ENCODE measurements at places on chromosomes 11 and 22.
A peak's percentile ranks its signal among the peaks of the same experiment; 100 is the strongest.

DNA sequence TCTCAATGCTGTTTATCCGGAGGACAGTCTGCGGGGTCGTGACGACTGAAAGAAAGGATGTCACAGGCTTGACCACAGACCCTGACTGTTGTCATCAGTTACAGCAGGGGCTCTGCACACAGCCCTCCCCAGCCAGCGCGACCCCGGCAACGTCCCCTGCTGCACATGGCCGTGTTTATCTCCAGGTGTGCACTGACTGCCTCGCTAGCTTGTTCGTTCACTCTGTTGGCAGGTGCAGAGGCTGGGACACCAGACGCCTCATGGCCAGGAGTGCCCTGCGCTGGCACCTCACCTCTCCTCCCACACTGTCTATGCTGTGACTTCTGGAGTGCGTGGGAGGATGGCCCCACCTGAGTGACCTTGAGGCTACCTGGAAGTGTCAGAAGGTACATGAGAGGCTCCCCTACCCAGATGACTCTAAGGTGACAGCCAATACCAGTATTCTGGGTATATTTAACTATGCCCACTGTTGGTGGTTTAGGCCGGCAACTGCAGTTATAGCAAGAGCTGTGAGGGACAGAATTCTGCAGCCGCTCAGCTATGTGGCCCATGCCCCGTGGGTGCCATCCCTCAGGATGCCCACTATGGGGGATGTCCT lies 12.2 kb downstream of the MRPL21 start:
- DNase-seq: no peak

DNA sequence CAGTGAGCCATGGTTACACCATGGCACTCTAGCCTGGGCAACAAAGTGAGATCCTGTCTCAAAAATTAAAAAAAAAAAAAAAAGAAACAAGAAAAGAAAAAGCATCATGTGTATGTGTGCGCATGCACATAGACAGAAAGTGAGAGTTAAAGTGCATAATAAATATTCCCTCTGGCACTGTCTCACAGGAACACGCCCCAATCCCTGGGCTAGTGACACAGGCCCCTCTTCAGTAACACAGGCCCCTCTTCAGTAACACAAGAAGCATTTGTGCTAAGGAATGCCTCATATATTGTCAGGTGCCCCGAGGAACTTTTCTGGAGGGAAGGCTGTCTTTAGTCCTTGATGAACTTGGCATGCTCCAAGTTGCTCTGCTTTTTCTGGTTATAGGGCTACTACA lies 57.5 kb downstream of the RPL27A start:
- no peak for DNase-seq

GRCh38 chr11:11186249-11186648 lies 166.8 kb downstream of the CSNK2A3 start:
- no peak for DNase-seq

- no peak for DNase-seq
These were observed 29.9 kb downstream of the CTNND1 start for GRCh38 chr11:57791321-57792059.

DNA sequence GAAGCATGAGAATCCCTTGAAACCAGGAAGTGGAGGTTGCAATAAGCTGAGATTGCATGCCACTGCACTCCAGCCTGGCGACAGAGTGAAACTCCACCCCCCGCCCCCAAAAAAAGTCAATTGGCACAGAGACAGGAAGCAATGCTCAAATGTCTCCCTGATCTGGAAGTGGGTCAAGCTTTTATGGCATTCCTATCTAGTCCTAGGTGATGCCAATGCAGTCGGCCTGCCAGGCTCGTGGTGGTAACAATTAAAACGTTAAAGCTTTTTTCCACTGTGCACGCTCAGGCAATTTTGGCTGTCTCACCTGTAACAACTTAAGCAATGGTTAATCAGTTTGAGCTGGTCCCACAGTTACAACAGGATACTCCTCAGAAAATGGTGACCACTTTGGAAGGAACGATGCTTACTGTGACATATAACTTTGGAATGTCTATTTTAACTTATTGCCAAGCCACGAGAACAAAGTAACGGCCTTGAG lies 18.9 kb upstream of the PISD start:
- DNase-seq: no peak

DNA sequence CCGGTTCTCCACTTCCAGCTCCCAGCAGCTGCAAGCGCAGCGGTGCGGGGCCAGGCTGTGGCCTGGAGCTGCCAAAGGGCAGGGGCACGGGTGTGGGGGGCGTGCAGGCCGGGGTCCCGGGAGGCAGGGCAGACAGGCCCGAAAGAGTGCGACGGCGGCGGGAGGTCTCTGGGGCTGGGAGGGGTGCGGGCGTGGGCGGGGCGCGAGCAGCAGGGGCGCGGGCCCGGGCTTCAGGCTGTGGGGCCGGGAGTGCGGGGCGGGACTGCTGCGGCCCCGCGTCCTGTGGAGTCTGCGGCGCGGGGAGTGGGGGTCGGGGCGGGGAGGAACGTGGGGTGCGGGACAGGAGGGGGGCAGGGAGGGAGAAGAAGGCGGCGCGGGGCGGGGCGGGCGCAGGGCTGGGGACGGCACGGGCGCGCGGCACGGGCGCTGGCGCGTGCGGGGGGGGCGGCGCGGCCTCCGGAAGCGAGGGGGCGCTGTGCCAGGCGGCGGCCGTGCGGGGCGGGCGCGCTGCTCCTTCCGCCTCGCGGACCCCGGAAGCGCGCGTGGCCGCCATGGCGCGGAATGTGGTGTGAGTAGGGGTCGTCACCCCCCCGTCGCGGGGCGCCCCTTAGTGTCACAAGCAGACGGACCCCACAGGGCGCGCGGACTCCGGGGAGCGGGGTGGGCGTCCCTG lies at the start of gene MRPL23:
Gene MRPL23, plus strand, starts transcription at position 521 of the 673 bp plus-strand sequence. Its CDS starts 31 bp downstream, at position 552.
- no peak for DNase-seq

- no peak for DNase-seq
These were observed 125.3 kb downstream of the FEZ1 start for GRCh38 chr11:125370561-125371389.

DNA sequence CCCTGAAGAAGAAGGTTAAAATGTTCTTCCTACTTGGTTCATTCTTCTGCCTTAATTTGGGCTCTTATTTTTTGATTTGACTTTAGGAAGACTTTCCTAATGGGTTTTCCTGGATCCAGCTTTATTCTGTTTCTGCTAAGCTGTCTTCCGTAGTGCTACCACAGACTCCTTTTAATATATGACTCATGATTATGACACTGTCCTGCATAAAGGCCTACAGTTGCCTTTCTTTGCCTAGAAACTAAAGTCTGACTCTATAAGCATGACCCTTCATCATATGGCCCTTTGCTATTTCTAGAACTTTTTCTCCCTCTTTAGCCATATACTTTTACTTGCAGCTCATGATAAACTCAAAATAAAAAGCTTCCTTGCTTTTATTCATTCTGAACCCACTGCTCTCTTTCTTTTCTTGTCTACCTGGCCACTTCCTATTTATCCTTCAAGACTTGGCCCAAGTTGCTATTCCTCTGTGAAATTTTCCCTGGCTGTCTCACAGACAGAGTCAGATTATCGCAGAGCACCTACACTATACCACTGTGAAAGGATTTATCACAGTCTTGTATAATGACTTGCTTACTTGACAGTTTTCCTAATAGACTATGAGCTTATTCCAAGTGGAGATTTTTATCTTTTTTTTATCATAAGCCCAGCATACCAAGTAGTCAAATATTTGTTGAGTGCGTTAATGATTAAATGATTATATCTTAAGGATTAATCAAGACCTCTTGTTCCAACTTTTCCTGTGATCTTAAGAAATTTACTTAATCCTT lies 24.7 kb downstream of the TBCEL start:
- DNase-seq: no peak

- DNase-seq: no peak
These were observed 14.3 kb upstream of the SYVN1 start for GRCh38 chr11:65148657-65149056.

- DNase-seq: no peak
These were observed 100.0 kb downstream of the WNT7B start for GRCh38 chr22:45877036-45877380.

DNA sequence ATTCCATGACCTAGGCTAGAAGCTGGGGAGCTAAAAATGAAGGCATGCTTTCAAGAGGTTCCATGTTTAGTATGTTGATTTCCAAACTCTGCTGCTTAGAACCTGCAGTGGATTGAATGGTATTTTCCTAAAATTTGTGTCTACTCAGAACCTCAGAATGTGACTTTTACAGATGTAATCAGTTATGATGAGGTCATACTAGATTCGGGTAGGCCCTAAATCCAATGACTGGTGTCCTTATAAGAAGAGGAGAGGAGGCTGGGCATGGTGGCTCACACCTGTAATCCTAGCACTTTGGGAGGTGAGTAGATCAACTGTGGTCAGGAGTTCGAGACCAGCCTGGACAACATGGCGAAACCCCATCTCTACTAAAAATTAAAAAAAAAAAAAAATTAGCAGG lies 3.5 kb upstream of the FEZ1 start:
- no peak for DNase-seq

GRCh38 chr11:72203163-72203562 lies 11.2 kb downstream of the FOLR1 start:
- no peak for DNase-seq

DNA sequence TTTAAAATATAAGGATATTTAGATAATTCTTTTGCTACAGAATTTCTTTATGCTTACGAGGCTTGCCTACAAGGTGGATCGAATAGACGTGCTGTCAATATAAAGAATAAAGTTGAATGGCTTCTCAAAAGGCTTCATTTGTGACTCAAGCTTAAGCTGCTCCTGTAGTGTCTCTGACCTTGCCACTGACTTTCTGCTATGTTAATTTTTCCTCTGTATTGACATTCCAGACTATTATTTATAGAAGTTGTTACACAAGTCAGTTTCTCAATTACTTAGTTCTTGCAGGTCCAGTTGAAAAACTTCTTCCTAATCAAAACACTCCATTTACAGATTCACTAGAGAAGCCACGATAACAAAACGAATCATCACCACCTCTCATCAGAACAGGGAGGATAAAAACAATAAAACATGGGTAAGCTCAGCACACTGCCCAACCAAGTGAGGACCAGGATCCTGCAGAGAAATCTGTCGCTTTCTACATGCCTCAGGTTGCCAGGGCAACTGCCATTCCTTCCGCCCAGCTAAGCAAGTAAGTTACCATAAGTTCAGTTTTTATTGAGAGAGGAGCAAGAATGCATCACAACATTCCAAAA lies 39.0 kb upstream of the CHKA start:
- DNase-seq: no peak

- DNase-seq: no peak
These were observed 61.8 kb downstream of the FBLN1 start for GRCh38 chr22:45564349-45565030.

DNA sequence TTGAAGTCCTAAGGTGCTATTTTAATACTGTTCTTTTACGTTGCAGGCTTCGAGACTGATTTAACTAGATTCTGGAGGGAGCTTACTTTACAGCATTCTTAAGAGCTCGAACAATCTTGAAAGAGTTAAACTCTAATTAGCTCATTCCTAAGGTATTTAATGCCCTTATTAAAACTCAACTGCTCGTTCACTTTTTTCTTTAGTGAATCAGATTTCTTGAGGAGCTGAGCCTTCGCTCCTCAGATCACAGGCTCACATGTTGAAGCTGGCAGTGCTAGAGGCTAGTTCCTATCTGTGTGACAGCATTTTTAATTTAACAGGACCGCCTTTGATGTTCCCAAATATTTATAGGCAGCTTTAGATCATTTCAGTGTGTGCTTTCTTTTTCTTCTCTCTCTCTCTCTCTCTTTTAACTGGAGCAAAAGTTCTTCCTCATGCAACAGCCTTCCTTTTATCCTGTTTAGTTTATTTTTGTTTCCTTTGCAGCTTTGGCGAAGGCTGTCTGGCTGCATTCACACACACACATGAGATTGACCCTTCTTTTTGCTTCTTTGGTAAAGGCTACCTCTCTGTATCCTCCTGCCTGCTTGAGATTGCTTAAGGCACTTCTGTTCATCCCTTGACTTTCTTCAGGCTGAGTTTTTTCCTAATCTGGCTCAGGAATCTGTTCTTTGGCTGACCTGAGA lies 21.0 kb downstream of the ZNRF3 start:
- no peak for DNase-seq

- DNase-seq: no peak
These were observed 4.6 kb upstream of the ACER3 start for GRCh38 chr11:76856106-76856505.

DNA sequence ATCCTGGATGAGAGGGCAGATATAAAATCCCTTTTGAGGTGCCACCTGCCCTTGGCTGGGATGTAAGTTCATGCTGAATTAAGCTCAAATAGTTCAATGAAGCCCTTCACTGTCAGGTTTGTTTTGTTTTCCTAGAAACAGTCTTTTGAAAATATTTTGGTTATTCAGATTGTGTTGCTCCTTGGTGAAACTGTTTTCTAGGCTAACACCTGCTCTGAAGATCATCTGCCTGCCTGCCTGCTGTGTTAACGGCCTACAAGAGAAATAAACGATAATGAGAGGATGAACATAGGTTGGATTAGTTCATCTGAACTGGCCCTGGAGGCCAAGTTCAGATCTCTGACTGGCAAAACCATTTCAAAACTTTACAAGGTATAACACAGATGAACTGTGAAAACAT lies 67.4 kb downstream of the ZBTB44 start:
- no peak for DNase-seq

DNA sequence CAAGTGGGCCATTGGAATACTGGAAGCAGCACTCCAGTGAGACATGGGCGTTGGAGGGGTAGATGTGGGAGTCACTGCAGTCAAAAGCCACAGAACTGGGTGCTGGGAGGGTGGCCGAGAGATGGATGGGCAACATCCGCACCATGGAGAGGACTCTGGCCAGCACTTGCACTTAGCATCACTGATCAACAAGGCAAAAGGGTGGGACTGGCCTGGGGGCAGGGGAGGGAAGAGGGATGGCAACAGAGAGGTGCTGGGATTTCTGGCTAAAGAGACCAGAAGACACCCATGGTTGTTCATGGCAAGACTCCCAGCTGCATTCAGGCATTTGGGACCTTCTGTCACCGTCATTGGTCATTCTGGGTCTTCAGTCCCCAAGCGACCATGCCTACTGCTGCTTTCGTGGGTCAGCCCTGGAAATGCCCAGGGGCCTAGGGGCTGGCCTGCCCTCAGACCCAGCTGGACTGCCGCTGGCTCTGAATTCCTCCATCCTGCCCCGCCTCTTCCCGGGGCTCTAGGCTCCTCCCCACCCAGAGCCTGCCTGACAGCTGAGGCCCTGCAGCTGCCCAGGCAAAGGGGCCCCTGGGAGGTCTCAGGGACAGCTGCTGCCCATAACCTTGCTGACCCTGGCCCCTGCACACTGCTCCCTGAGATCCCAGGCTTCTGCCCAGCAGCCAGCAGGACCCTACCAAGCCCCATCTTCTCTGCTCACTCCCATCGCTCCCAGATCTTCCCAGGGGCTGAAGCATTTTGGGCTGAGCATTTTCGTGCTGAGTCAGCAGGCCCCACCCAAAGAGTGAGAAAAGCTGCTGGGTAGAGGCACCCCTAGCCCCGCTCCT lies 13.0 kb upstream of the CDC42EP2 start:
- DNase-seq: peak; percentile 58

GRCh38 chr11:108901359-108901758 lies 236.5 kb downstream of the DDX10 start:
- no peak for DNase-seq

All from neural crest cell (in vitro differentiated cells).